ENCODE measurements at places on chromosomes 7 and 10. TPM values are rescaled to one million over a fixed set of nuclear protein-coding genes. Genes with fewer than 3 reads are reported as not detected.

The NRP1 gene
- 0.06 TPM for total RNA-seq

The GPAM gene
- total RNA-seq, result 4.8 TPM

The FAM25C gene
- not detected for total RNA-seq

The CTAGE4 gene
- total RNA-seq, result 0.95 TPM

The LARP4B gene
- 33.1 TPM for total RNA-seq

The NUDCD3 gene
- 56.6 TPM for total RNA-seq

The GPNMB gene
- not detected for total RNA-seq

The HOXA9 gene
- total RNA-seq, result not detected

The CCDC172 gene
- total RNA-seq, result not detected

GRCh38 chr7:116327752-116328151 lies 117.4 kb downstream of the TES start:
- no peaks in the 10 kb centered on the region for H3K4me1 ChIP-seq
- H3K27ac ChIP-seq, result no peak overlapping the region

- H3K27ac ChIP-seq, result no peak overlapping the region
- H3K4me1 ChIP-seq, result no peaks in the 10 kb centered on the region
- no peaks in the 10 kb centered on the region for H3K36me3 ChIP-seq
- H3K27me3 ChIP-seq, result no peaks in the 10 kb centered on the region
Measured at GRCh38 chr7:52940481-52940880, 95.0 kb upstream of the POM121L12 start.

- no peaks in the 10 kb centered on the region for H3K4me1 ChIP-seq
- no peaks in the 10 kb centered on the region for H3K27me3 ChIP-seq
- DNase-seq, result no peak
- no peaks in the 10 kb centered on the region for H3K36me3 ChIP-seq
Measured at GRCh38 chr10:78313636-78314035, 280.0 kb downstream of the RPS24 start.

- H3K36me3 ChIP-seq, result no peaks in the 10 kb centered on the region
- peaks cover 5% of the 10 kb centered on the region for H3K27me3 ChIP-seq
- no peak for DNase-seq
- no peak overlapping the region for H3K27ac ChIP-seq
Measured at GRCh38 chr10:33273295-33274002, 61.0 kb downstream of the NRP1 start.

- peak overlapping the region; percentile 14 for H3K27ac ChIP-seq
- peak overlapping the region; percentile 34 for H3K4me3 ChIP-seq
- H3K27me3 ChIP-seq, result no peaks in the 10 kb centered on the region
- H3K36me3 ChIP-seq, result no peaks in the 10 kb centered on the region
- H3K4me1 ChIP-seq, result peaks cover 8% of the 10 kb centered on the region
- no peak for DNase-seq
Measured at GRCh38 chr10:89164080-89164479, 43.0 kb downstream of the CH25H start.

- H3K4me3 ChIP-seq, result no peak overlapping the region
- no peak overlapping the region for H3K27ac ChIP-seq
- H3K27me3 ChIP-seq, result no peaks in the 10 kb centered on the region
- no peak for DNase-seq
- H3K4me1 ChIP-seq, result peaks cover 3% of the 10 kb centered on the region
Measured at GRCh38 chr7:75596727-75597614, 104.9 kb downstream of the SPDYE5 start.

DNA sequence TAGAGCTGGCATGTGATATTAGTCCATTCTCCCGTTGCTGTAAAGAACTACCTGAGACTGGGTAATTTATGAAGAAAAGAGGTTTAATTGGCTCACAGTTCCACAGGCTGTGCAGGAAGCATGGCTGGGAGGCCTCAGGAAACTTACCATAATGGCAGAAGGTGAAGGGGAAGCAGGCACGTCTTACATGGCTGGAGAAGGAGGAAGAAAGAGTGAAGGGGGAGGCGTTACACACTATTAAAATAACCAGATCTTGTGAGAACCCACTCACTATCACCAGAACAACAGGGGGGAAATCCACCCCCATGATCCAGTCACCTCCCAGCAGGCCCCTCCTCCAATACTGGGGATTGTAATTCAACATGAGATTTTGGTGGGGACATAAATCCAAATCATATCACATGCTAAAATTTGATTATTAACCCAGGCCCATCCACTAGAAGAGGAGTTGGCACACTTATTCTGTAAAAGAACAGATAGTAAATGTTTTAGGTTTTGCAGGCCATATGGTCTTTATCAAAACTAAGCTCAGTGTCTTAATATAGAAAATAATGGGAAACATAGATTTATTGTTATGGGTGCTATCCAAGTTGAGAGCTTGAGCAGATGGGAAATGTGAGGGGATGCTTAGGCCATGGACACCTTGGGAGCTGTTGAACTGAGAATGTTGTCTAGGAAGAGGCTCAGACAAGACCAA lies 18.6 kb upstream of the HK1 start:
- H3K27me3 ChIP-seq, result no peaks in the 10 kb centered on the region
- H3K4me3 ChIP-seq, result no peak overlapping the region
- no peak overlapping the region for H3K27ac ChIP-seq
- no peak for DNase-seq
- peaks cover 13% of the 10 kb centered on the region for H3K36me3 ChIP-seq

GRCh38 chr7:105250706-105251105 lies 138.0 kb downstream of the SRPK2 start:
- no peak overlapping the region for H3K27ac ChIP-seq
- no peaks in the 10 kb centered on the region for H3K4me1 ChIP-seq
- no peaks in the 10 kb centered on the region for H3K36me3 ChIP-seq

DNA sequence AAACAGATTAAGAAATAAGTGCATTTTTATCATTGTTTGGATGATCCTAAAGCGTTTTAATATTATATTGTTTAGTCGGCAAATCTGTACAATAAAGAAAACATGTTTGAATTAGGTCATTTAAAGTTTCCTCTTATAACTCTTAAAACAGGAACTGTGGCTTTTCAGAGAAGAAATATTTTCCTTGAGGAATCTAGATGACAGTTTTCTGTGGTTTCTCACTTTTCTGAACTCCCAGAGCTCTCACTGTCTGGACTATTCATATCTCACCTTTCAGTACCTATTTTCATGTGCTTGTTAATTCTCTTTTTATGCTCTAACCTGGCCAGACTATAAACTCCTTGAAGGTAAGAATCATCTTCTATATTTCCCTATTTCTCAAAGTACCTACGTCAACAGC lies 135.1 kb downstream of the CHN2 start:
- no peak overlapping the region for H3K27ac ChIP-seq
- no peaks in the 10 kb centered on the region for H3K27me3 ChIP-seq
- no peaks in the 10 kb centered on the region for H3K36me3 ChIP-seq
- H3K4me3 ChIP-seq, result no peak overlapping the region

DNA sequence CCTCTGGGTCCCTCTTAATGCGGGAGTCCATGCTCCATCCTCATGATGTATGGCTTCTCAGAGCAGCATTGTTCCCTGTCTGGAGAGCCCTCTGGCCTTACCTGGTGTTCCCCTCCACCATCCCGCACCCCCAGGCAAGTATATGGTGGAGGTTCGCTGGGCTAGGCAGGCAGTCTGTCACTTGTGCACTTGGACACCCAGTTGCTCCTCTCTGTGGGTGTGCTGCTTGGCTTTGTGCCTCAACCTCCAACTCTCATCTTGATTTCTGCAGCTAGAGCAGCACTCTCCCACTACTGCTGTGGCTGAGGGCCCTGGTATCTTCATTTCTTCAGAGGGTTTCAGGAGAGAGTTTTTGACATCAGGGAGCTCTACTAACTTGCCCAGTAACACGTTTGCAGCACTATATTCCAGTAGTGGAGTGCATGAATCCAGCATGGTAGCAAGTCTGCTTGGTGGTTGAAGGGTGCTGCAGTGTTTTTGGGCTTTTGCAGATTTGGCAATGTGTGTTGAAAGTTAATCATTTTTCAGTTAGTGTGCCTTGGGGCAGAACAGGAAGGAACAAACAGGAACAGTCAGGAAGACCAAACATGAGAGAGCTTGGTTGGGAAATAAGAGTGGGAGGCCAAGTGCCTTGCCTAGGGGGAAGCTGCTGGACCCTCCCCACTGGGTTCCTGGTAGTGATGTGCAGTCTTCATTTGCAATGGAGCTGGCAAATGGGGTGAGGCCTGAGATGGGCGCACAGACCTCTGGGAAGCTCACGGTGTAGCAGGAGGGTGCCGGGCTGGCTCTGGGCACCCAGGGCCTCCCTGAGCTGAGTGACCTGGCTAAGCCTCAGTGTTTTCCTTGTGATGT lies 37.4 kb downstream of the TSPAN14 start:
- peak overlapping the region; percentile 6 for H3K27ac ChIP-seq
- DNase-seq, result no peak
- H3K27me3 ChIP-seq, result no peaks in the 10 kb centered on the region
- no peak overlapping the region for H3K4me3 ChIP-seq
- H3K36me3 ChIP-seq, result peaks cover 59% of the 10 kb centered on the region

- H3K4me1 ChIP-seq, result peaks cover 5% of the 10 kb centered on the region
- no peaks in the 10 kb centered on the region for H3K27me3 ChIP-seq
- no peak overlapping the region for H3K27ac ChIP-seq
- peaks cover 16% of the 10 kb centered on the region for H3K36me3 ChIP-seq
Measured at GRCh38 chr7:139687980-139688632, 89.7 kb downstream of the HIPK2 start.

Measured in CD4-positive, alpha-beta T cell (primary cell).